ENCODE measurements at places on chromosomes 4 and X. TPM values are rescaled to one million over a fixed set of nuclear protein-coding genes. Genes with fewer than 3 reads are reported as not detected.

- DNase-seq: peak; percentile 40
These were observed 2.0 kb downstream of the BCOR start for GRCh38 chrX:40095583-40096394.

DNA sequence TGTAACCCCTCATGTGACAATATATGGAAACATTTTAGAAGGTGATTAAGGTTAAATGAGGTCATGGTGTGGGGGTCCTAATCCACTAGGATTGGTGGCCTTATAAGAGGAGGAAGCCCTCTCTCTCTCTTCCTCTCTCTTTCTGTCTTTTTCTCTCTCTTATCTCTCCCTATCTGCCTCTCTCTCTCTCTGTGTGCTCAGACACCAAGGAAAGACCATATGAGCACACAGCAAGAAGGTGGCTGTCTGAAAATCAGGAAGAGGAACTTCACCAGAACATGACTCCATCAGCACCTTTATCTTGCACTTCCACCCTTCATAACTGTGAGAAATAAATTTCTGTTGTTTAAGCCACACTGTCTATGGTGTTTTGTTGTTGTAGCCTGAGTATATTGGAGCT, 1472.2 kb downstream of the PCDH7 start:
- DNase-seq: no peak

DNA sequence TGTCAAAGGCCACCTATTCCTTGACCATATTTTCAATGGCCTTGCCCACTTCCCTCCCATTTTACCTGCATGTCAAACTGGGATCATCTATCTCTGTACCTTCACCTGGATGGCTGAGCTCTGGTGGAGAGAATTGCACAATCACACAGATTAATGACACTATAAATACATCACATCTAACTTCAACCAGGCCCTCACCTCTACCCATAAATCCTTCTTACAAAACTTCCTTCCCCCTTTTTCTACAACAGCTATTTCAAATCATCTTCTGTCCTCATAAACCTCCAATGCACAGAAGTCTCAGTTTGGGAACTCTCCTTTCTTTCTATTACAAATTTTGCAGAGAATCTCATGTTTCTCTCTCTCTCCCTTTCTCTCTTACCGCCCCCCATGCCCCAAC, 9.2 kb downstream of the PALLD start:
- DNase-seq: no peak

ETDA gene
- total RNA-seq: not detected

DGKK gene
- total RNA-seq: not detected

DNA sequence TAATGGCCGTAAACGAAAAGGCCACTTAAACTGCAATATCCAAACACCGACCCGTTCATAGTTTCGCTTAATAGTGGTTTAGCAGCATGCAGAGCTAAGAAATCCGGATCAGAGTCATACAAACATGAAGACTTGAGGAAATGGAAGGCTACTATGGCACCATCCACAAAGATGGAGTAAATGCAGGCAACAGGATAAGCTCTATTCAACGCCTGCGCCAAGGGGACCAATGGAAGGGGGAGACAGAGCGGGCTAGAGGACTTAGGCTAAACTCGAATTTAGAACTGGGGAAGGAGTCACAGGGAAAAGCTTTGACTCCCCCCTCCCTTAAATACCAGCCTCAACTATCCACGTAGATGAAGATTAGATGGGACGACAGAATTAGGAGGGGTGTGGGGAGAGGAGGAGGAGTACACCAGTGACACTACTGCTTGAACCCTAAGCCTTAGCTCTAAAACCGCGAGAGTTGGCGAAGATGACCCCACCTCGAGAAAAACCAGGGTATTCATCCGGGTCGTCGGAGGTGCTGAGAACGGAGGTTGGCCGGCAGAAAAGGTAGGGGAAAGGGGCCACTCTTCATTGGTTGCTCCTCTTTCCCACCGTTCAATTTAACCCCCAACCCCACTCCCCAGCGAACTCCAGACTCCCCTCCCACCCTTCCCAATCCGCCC, 3.5 kb downstream of the HUWE1 start:
- DNase-seq: no peak

- DNase-seq: no peak
These were observed 77.6 kb downstream of the PDE5A start for GRCh38 chr4:119550857-119551532.

DNA sequence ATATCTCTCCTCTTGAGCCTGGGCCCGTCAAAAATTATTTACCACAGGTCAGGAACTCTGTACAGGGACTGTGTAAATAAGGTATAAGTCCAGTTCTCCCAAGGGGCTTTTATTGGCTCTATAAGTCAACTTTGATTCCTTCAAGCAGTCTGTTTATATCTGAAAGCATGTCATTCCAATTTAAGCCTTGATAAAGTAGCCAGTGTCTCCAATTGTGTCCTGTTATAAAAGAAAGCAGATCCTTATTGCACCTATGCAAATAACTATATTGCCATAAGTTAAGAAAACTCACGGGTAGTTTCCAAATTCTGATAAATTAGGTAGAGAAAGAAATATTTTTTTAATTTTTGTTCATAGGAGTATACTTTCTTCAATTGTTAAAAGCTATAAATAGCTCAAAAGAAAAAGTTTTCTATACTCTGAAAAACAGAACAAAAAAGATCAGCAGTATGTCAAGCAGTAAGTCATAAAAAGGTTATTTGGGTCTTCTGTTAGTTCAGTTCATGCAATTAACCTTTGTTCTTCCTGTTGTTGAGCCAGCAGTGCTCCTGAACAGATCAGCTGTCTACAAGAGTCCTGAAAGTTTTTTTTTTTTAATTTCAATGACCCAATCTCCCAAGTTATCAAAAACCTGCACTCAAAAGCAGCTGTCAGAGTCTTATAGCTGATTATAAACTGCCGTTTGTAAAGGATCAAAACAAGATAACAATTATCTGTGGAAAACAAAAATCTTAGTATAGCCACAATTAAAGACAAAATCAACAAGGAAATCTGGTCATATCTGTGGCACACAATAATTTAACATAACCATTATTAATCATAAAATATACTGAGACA, 178.4 kb upstream of the GALNT7 start:
- no peak for DNase-seq

GRCh38 chr4:110224812-110225211, 26.4 kb upstream of the ELOVL6 start:
- no peak for DNase-seq

DNA sequence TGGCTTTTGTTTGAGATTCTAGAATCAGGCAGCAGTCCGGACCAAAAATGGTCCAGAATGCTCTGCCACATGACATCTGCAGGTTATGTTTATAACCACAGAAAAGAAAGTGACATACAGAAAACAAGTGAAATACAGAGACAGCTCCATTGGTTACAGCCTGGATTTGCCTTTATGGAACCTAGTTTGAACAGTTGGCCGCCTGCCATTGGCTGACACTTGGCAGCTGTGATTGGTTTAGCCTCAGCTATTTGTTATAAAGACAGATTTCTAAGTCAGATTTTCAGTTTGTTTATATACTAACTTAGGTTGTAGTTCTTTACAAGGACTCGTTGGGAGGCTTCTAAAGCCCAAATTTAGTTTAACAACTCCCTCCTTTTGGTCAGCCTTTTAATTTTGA, 40.8 kb upstream of the IL9R start:
- DNase-seq: no peak

- DNase-seq: no peak
These were observed 46.6 kb upstream of the FAM47C start for GRCh38 chrX:36961590-36961989.

- no peak for DNase-seq
These were observed 11.1 kb downstream of the USP26 start for GRCh38 chrX:133085785-133086184.

- no peak for DNase-seq
These were observed 50.7 kb downstream of the THAP9 start for GRCh38 chr4:82951196-82951595.

DNA sequence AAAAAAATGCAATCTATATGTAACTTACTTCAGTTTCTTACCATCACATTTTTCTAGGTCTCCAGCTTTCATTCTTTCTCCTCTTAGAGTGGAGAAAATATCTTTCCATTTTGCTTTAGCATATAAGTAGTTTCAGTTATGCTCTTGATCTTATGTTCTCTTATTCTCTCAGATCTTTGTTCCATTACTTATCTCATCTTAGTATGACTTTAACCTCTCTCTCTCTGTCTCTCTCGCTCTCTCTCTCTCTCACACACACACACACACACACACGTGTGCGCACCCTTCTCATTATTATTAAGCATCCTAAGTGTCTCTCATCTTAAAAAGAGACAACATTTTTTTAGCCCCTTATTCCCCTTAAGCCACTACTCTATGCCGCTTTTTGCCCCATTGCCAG, 92.8 kb downstream of the FAAH2 start:
- DNase-seq: no peak

GRCh38 chrX:153708415-153708814, 15.8 kb downstream of the BCAP31 start:
- DNase-seq: peak; percentile 78

DNA sequence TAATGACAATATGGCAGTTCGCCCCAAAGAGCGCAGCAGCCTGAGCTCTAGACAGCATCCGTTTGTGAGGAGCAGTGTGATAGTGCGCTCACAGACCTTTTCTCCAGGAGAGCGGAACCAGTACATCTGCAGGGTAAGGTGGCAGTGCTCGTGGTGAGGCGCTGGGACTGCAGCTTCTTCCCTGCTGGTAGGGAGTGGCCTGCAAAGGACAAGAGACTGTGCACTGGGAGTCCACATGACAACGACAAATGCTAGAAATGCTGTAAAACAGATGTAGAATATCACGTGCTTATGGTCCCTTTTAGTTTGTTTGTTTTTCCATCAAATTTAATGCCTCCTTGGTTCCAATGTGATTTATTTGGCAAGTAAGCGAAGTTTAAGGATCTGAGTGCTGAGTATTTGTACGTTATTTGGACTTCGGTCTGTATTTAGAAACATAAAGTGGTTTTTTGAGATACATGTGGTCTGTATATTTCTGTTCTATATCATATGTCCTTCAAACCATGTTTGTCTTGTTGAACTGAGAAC, 35.8 kb downstream of the CLDN22 start:
- DNase-seq: no peak

DNA sequence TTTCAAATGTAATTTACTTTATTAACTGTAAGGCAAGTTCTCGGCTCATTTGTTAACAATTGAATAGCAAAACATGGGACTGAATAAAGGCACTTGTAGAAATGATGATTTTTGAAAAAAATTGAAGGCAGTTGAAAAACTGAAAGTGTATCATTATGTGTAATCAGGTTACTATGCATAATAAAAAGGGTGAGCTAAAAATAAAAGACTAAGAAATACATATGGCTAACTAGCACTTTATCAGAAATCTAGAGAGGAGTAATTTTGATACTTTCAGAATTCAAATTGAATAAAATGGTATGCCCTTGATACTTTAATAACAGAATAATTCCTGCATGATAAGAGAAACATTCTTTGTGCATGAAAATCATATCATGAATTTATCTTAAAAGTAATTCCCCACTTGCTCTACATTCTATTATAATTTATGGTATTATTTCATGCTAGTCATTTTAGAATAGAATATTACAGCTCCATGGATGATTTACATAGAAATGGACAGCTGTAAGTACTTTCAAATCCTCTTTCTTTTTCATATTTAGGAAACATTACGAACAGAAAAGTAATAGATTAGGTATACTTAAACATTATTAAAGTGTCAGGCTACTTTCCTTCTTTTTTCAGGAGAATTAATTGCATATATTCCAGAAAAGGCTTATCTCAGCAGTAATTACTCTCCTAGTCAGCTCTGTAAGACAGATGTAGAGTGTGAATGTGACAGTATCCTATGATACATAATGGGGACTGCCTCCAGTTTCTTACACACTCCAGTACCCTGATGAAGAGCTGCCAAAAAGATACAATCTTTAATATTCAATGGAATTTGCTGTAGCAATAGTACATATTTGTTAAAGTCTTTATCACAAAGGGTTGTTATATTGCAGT, 697.3 kb downstream of the CCSER1 start:
- no peak for DNase-seq

DNA sequence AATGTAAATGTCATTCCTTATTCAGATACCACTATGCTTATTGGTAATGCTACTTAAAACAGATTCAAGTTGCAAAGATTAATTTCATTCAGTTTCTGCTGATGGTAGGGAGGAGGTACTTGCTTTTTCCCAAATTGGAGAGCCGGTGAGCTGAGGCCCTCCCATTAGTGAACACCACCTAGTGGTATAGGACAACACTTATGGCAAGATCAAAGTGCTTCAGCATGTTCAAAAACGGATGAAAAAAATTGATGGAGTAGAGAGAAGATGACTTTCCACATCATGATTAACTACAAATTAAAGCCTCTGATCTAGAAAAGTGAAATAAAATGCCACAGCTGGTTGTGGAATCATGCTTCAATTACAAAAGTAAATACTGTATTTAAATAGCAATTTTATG, 112.9 kb downstream of the MBNL3 start:
- DNase-seq: no peak

GRCh38 chr4:159400558-159401225, 297.8 kb downstream of the RAPGEF2 start:
- DNase-seq: peak; percentile 36

SPATA4 gene
- total RNA-seq: not detected

EFHC2 gene
- 14.6 TPM for total RNA-seq

- no peak for DNase-seq
These were observed 15.5 kb downstream of the AFAP1 start for GRCh38 chr4:7924163-7924562.

GRCh38 chr4:152525878-152526277, 10.0 kb downstream of the FBXW7 start:
- no peak for DNase-seq

DNA sequence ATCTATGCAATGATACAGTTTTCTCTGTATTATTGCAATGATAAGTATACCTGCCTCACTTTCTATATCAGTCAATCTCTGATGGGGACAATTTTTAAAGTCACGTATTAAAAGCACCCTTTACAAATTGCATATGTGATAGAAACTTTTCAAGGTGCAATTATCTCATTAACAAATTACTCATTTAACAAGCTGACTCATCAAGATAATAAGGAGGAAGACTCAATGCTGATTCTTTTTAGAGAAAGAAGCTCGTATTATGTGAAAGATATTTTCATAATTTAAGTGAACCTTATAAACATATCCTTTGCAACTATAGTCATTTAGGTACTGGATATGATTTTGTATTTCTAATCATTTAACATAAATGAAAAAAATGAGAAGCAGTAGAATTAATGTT, 1080.9 kb upstream of the TENM3 start:
- no peak for DNase-seq

DNA sequence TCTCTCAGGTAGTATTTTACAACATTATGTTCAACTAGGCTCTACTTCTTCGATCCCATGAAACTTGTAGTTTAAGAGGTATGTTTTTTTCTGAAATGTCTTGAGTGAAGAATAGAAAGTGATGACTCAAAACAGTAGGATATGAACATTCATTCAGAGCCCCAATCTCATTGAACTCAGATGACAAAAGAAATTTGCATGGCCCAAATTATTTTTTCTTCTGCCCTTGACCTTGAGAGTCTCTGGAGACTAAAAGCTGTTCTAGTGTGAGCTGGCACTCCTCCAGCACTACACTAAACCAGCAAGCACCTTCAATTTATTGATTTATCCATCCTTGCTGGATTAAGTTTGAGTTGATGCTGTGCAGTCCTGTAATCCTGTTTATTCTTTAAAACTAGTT, 4.0 kb downstream of the DCLK2 start:
- DNase-seq: no peak

PDHA1 gene
- total RNA-seq: 1,321 TPM
